ENCODE measurements at places on chromosomes 13 and 19. TPM values are rescaled to one million over a fixed set of nuclear protein-coding genes. Genes with fewer than 3 reads are reported as not detected.

IGFL2 gene
- not detected for total RNA-seq

ZNF571 gene
- 2.5 TPM for total RNA-seq

DNA sequence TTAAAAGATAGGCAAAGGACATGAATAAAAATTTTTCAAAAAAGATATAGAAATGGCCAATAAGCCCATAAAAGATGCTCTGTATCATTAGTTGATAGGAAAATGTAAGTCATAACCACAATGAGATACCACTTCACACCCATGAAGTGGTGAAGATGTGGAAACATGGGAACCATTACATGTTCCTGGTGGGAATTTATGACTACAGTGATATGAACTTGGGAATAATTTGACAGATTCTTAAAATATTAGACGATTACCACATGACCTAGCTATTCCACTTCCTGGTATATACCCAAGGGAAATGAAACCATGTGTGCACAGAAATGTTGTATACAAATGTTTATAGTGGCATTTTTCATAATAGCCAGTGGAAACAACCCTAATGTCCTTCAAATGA lies 232.2 kb downstream of the GGACT start:
- no peak overlapping the region for H3K27ac ChIP-seq
- H3K4me1 ChIP-seq = no peaks in the 10 kb centered on the region
- H3K4me3 ChIP-seq = no peak overlapping the region
- ATAC-seq = no peak
- no peaks in the 10 kb centered on the region for H3K36me3 ChIP-seq

- no peak overlapping the region for H3K27ac ChIP-seq
- H3K4me3 ChIP-seq = no peak overlapping the region
- H3K27me3 ChIP-seq = no peaks in the 10 kb centered on the region
Measured at GRCh38 chr19:34188408-34188807, 16.1 kb downstream of the LSM14A start.

GRCh38 chr19:10835089-10835753 lies 791 bp downstream of the TMED1 start:
- peaks cover 31% of the 10 kb centered on the region for H3K36me3 ChIP-seq
- H3K27ac ChIP-seq = peak overlapping the region; percentile 99
- peak overlapping the region; percentile 95 for H3K4me3 ChIP-seq
- no peaks in the 10 kb centered on the region for H3K27me3 ChIP-seq
- H3K4me1 ChIP-seq = peaks cover 6% of the 10 kb centered on the region
